ENCODE measurements at places on chromosomes 7 and 10.

DNA sequence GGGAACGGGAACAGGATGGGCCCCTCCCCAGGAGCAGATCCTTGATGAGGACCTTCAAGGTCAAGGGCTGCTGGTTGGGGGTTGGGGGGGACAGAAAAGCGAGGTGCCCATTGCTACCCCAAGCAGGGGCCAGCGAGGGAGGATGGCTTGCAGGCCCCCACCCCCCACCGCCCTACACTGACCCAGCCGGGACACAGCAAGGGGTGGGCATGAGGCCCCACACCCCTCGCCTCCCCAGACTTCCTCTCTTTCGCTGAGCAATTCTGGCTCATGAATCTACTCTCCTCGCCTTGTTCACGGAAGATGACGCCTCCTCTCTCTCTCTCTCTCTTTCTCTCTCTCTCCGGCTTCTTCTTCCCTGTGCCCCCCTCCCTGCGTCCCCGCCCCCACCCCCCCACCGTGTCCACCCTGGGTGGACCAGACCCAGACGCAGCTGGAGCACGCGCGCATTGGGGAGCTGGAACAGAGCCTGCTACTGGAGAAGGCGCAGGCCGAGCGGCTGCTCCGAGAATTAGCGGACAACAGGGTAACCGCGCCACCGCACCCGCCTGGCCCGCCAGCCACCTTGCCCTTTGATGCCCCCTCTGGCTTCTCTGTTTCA lies 81.1 kb upstream of the GTF2IRD1 start:
- peaks cover 4% of the 10 kb centered on the region for H3K27me3 ChIP-seq
- DNase-seq = no peak
- no peak overlapping the region for H3K4me3 ChIP-seq
- H3K36me3 ChIP-seq = peaks cover 41% of the 10 kb centered on the region

GRCh38 chr7:130650611-130651120 lies 17.9 kb downstream of the COPG2 start:
- no peaks in the 10 kb centered on the region for H3K4me1 ChIP-seq
- no peak overlapping the region for H3K27ac ChIP-seq
- no peaks in the 10 kb centered on the region for H3K27me3 ChIP-seq
- no peak overlapping the region for H3K4me3 ChIP-seq
- peaks cover 82% of the 10 kb centered on the region for H3K36me3 ChIP-seq

DNA sequence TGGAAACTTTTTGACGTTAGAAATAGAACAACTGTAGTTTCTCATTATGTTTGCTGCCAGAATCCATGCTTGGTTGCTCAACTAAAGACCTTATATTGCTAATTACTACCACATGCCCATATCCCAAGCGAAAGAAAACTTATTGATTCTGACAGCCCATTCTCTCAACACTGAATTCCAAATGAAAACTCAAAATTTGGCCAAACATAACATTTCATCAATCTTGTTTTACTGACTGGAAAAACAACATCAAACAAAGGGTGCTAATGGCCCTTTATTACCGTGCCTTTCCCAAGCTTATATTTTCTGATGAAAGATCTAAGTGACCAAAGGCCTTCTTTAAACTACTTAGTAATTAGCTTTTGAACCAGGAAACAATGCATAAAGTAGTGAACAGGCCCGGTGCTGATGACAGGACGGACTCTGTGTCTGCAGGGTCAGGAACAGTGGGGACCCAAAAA lies 531.8 kb downstream of the KCNMA1 start:
- DNase-seq = no peak
- no peaks in the 10 kb centered on the region for H3K27me3 ChIP-seq
- no peak overlapping the region for H3K4me3 ChIP-seq
- no peaks in the 10 kb centered on the region for H3K4me1 ChIP-seq

DNA sequence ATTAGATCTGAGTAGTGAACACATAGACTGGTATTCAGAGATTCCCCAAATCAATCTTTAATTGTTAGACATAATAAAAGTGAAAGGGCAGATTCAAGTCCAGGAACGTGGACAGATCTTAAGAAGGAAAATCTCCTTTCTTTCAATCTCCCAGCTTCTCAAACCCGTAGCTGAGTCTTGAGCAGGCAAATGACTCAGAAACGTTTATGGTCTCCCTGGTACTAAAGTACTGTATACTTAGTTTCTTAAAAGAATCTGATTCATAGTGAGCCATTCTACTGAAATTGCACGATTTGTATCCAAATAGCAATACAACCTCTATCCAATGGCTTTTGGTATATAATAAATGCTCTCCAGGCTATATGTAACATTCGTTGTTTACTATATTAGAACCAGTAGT lies 140.4 kb upstream of the RHEB start:
- no peaks in the 10 kb centered on the region for H3K36me3 ChIP-seq
- H3K4me1 ChIP-seq = no peaks in the 10 kb centered on the region
- no peak overlapping the region for H3K27ac ChIP-seq

- H3K27ac ChIP-seq = no peak overlapping the region
- H3K27me3 ChIP-seq = peaks cover 8% of the 10 kb centered on the region
- DNase-seq = no peak
- no peaks in the 10 kb centered on the region for H3K36me3 ChIP-seq
These were observed 9.5 kb downstream of the LMOD2 start for GRCh38 chr7:123665157-123665556.

- H3K4me3 ChIP-seq = no peak overlapping the region
- no peaks in the 10 kb centered on the region for H3K4me1 ChIP-seq
- H3K27me3 ChIP-seq = no peaks in the 10 kb centered on the region
- H3K27ac ChIP-seq = no peak overlapping the region
- H3K36me3 ChIP-seq = peaks cover 9% of the 10 kb centered on the region
- DNase-seq = no peak
These were observed 679.6 kb downstream of the PARD3 start for GRCh38 chr10:34135515-34135914.

DNA sequence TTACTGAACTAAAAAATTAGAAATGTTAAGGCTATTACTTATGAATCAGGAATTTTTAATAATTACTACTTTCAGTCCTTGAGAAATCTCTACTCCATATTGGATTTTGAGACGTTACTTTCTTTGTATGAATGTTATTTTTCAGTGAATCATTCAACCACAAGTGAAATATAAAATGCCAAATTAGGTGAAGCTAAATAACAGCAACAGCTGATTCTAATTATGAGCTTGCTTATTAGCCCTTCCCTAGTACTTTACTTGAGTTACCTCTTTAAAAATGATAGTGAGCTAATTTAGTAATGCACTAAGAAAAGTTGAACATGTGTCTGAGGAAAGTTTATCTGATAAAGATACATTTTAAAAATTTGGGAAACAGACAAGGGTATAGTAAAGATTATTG lies 51.4 kb downstream of the PCGF5 start:
- H3K4me1 ChIP-seq = no peaks in the 10 kb centered on the region
- no peak for DNase-seq
- no peak overlapping the region for H3K27ac ChIP-seq
- H3K36me3 ChIP-seq = no peaks in the 10 kb centered on the region
- H3K27me3 ChIP-seq = no peaks in the 10 kb centered on the region
- no peak overlapping the region for H3K4me3 ChIP-seq

DNA sequence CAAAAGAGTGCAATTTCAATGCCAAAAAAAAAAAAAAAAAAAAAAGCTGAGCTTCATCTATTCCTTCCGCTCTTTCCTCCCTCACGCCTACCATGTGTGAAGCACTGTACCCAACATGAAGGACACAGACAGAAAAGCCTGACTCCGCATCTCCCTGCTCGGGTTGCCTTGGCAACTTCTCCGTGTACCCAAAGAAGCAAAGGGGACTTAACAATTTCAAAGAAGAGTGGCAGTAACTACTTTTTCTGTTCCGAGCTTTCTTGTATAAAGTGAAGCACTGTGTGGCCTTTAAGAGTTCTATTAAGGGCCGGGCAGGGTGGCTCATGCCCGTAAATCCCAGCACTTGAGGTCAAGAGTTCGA lies 177.7 kb downstream of the PRKCQ start:
- H3K4me3 ChIP-seq = no peak overlapping the region
- no peak for DNase-seq
- H3K27ac ChIP-seq = no peak overlapping the region
- H3K4me1 ChIP-seq = no peaks in the 10 kb centered on the region
- H3K27me3 ChIP-seq = no peaks in the 10 kb centered on the region

DNA sequence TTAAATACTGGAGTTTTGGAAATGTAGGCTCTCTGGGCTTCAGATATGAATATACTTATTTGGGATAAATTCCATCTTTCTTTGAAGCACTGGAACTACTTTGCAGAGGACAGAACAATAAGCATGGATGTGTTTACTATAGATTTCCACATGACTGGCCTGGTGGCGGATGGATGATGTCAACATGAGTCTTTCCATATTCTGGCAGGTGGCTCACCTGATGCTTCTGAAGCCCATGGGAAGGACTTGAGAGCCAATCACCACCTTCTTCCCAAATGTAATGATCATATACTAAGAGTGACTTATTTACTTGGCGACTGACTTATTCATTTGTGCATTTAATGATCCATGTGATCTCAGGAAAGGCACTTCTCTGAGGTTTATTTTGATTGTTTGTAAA lies 110.5 kb downstream of the FANK1 start:
- no peak overlapping the region for H3K4me3 ChIP-seq
- no peak overlapping the region for H3K27ac ChIP-seq
- H3K27me3 ChIP-seq = no peaks in the 10 kb centered on the region
- H3K4me1 ChIP-seq = peaks cover 2% of the 10 kb centered on the region

DNA sequence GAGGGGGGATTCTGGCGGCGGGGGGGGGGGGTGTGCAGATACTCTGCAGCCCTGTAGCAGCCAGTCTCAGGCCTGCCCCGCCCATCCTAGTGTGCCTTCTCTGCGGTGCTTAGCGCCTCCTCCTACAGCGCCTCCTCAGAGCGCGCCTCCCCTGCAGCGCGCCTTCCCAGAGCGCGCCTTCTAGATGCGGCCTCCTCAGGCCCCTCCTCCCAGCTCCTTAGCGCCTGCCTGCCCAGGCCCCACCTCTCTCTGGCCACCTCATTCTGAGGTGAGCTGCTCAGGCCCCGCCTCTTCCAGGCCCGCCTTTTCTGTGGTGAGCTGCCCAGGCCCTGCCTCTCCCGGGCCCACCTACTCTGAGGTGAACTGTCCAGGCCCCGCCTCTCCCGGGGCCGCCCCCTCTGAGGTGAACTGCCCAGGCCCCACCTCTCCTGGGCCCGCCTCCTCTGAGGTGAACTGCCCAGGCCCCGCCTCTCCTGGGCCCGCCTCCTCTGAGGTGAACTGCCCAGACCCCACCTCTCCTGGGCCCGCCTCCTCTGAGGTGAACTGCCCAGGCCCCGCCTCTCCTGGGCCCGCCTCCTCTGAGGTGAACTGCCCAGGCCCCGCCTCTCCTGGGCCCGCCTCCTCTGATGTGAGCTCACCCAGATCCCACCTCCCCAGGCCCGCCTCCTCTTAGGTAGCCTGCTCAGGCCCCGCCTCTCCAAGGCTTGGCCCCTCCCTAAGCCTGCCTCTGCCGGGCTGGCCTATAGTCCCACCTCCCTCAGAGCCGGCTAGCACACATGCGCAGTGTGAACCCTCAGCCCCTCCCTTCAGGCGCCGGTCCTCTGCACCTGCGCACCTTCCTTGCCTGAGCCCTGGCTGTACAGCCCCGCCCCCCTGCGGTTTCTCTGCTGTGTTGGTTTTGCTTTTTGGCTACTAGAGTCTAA lies 2.1 kb upstream of the SGCE start:
- H3K27ac ChIP-seq = no peak overlapping the region
- no peaks in the 10 kb centered on the region for H3K27me3 ChIP-seq
- no peaks in the 10 kb centered on the region for H3K36me3 ChIP-seq

GRCh38 chr7:15219758-15220157 lies 317.2 kb upstream of the DGKB start:
- H3K36me3 ChIP-seq = no peaks in the 10 kb centered on the region
- H3K27me3 ChIP-seq = no peaks in the 10 kb centered on the region
- H3K4me1 ChIP-seq = no peaks in the 10 kb centered on the region
- no peak overlapping the region for H3K4me3 ChIP-seq
- DNase-seq = no peak

DNA sequence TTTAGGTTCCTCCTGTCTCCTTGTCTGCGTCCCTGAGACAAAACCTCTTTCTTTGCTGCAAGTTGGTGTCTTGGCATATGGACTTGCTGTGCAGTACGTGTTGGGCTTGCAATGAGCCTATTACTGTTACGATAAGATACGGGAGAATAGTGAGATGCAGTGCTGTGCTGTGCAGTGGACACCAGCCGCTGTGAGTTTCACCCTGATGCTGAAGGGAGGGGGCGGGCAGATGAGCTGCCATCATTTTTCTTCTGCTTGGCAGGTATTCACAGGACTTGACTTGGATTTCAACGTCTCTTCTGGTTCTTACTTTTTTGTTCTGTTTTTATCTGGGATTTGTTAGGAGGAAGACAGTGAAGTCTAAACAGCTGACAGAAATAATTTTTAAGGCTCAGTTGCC lies 257.1 kb upstream of the PITRM1 start:
- H3K4me3 ChIP-seq = no peak overlapping the region
- no peak overlapping the region for H3K27ac ChIP-seq
- no peaks in the 10 kb centered on the region for H3K4me1 ChIP-seq
- no peaks in the 10 kb centered on the region for H3K36me3 ChIP-seq

GRCh38 chr7:81682873-81683272 lies 87.0 kb downstream of the HGF start:
- H3K4me1 ChIP-seq = peaks cover 14% of the 10 kb centered on the region
- H3K27ac ChIP-seq = no peak overlapping the region
- H3K27me3 ChIP-seq = no peaks in the 10 kb centered on the region
- no peak overlapping the region for H3K4me3 ChIP-seq
- DNase-seq = no peak

DNA sequence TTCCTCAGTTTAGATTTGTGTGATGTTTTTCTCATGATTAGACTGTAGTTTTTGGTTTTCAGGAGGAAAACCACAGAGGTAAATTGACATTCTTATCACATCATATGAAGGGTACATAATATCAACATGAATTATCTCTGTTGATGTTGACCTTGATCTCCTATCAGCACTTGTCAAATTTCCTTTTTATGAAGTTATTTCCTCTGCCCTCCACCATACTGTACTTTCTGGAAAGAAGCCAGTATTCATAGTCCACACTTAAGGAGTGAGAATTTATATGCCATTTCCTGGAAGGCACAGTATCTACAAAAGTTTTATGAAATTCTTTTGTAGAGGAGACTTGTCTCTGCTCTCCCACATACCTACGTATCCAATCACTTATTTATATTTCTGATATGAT lies 807.2 kb upstream of the MBL2 start:
- H3K36me3 ChIP-seq = no peaks in the 10 kb centered on the region
- no peak for DNase-seq
- no peak overlapping the region for H3K4me3 ChIP-seq
- no peaks in the 10 kb centered on the region for H3K27me3 ChIP-seq
- no peaks in the 10 kb centered on the region for H3K4me1 ChIP-seq

GRCh38 chr10:93124580-93125318 lies 51.1 kb downstream of the CYP26A1 start:
- H3K4me1 ChIP-seq = no peaks in the 10 kb centered on the region
- H3K4me3 ChIP-seq = no peak overlapping the region
- no peak for DNase-seq
- H3K27ac ChIP-seq = no peak overlapping the region

- no peaks in the 10 kb centered on the region for H3K27me3 ChIP-seq
- H3K4me1 ChIP-seq = peaks cover 13% of the 10 kb centered on the region
- H3K4me3 ChIP-seq = no peak overlapping the region
- no peak overlapping the region for H3K27ac ChIP-seq
- DNase-seq = no peak
These were observed 62.7 kb downstream of the GRM3 start for GRCh38 chr7:86706406-86706805.

DNA sequence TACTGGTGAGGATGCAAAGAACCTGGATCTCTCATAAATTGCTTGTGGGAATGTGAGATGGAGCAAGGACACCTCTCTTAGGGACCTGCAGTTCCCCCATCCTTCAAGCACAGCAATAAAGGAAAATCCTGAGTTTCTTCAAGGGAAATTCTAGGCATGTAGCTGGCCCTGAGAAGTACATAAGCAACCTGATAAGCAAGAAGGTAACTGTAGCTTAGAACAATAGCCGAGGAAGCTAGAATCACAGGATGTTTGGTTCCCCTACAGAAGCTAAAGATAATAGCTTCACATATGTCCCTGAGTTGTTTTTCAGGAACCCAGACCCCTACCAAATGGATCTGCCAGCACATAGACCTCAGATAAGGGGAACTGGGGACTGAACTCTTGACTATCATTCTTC lies 11.6 kb upstream of the UPP1 start:
- no peak overlapping the region for H3K4me3 ChIP-seq
- no peaks in the 10 kb centered on the region for H3K27me3 ChIP-seq
- no peaks in the 10 kb centered on the region for H3K4me1 ChIP-seq
